ENCODE measurements at places on chromosomes 1 and 21.

- peak; percentile 36 for DNase-seq
Observed at GRCh38 chr1:166489670-166490436, 323.1 kb upstream of the FAM78B start.

DNA sequence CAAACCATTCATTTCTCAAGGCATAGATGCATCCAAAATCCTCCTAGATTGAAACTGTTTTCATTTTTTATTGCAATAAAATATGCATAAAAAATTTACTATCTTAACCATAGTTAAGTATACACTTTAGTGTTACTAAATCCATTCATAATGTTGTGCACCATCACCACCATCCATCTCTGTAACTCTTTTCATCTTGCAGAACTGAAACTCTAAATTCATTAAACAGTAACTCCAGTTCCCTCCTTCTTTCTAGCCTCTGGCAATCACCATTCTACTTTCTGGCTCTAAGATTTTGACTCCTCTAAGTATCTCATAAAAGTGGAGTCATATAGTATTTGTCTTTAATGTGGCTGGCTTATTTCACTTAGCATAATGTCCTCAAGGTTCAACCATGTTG, 236.8 kb downstream of the SMYD3 start:
- DNase-seq = no peak

GRCh38 chr1:51612447-51612961, 4.4 kb upstream of the OSBPL9 start:
- DNase-seq = no peak

- no peak for DNase-seq
Observed at GRCh38 chr1:5686925-5687706, 305.1 kb downstream of the NPHP4 start.

- DNase-seq = no peak
Observed at GRCh38 chr1:182380199-182380598, 11.4 kb downstream of the GLUL start.

Measured in NCI-H2107 (cell line).